COR-L47 (cell line): ENCODE measurements at places on chromosomes 7 and 10.

- no peak for DNase-seq
Measured at GRCh38 chr10:24114556-24114955, 94.4 kb upstream of the KIAA1217 start.

- no peak for DNase-seq
Measured at GRCh38 chr10:19772972-19773371, 43.3 kb upstream of the PLXDC2 start.

DNA sequence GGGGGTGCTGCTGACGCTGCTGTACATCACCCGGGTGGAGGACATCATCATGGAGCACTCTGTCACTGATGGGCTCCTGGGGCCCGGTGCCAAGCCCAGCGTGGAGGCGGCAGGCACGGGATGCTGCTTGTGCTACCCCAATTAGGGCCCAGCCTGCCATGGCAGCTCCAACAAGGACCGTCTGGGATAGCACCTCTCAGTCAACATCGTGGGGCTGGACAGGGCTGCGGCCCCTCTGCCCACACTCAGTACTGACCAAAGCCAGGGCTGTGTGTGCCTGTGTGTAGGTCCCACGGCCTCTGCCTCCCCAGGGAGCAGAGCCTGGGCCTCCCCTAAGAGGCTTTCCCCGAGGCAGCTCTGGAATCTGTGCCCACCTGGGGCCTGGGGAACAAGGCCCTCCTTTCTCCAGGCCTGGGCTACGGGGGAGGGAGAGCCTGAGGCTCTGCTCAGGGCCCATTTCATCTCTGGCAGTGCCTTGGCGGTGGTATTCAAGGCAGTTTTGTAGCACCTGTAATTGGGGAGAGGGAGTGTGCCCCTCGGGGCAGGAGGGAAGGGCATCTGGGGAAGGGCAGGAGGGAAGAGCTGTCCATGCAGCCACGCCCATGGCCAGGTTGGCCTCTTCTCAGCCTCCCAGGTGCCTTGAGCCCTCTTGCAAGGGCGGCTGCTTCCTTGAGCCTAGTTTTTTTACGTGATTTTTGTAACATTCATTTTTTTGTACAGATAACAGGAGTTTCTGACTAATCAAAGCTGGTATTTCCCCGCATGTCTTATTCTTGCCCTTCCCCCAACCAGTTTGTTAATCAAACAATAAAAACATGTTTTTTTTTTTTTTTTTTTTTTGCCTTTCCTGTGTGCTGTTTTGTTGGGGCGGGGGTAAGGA, 55.8 kb downstream of the TSPAN15 start:
- no peak for DNase-seq

GRCh38 chr10:131474416-131474815, 162.9 kb upstream of the TCERG1L start:
- DNase-seq: no peak

DNA sequence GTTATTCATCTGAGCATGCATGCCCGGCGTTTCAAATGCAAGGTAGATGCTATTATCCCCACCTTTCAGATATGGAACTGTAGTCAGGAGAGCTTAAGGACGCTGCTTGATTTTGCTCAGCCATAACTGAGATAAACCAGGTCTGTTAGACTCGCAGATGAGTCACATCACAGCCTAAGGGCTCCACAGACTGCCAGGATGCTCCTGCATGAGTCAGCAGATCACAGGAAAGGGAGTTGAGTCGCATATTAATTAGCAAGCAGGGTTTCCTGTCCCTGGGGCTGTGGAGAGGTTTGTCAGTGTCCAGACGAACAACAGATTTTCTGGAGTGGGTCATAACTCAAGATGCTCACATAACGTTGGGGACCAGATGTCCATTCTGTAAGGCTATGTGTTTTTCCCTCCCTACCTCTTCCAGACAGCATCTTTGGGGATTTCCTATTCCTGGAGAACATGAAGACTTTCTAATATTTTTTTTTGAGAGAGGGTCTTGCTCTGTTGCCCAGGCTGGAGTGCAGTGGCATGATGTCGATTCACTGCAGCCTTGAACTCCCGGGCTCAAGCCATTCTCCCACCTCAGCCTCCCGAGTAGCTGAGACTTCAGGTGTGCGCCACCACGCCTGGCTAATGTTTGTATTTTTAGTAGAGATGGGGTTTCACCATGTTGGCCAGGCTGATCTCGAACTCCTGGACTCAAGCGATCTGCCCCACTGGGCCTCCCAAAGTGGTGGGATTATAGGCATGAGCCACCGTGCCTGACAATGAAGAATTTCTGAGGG, 36.7 kb downstream of the PFKFB3 start:
- no peak for DNase-seq

DNA sequence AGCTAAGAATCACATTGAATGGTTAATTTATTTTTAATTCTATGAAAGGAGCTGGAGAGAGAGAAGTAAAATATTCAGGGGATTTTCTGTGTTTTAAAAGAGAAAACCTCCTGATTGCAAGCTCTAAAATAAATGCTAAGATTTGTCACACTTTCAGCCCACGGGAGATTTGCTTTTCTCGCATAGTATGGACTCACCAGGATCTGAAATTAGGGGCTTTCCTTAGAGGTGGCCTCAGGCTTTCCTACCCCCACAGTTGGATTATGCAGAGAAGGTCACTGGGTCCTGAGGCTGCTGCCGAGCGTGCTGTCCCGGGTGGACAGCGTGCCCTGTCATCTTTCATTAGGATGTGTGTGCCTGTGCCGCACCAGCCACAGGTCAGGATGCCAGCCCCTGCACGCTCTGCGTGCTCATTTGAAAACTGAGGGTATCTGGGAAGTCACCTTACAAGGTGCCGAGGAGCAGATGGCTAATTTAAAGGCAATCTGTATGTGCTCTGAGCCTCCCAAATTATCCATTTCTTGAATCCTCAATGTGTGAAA, 258.8 kb downstream of the CELF2 start:
- no peak for DNase-seq

- peak; percentile 86 for DNase-seq
Measured at GRCh38 chr7:96120445-96121225, 201.3 kb downstream of the SLC25A13 start.

- DNase-seq: no peak
Measured at GRCh38 chr10:21285742-21286331, 239.6 kb downstream of the SKIDA1 start.

DNA sequence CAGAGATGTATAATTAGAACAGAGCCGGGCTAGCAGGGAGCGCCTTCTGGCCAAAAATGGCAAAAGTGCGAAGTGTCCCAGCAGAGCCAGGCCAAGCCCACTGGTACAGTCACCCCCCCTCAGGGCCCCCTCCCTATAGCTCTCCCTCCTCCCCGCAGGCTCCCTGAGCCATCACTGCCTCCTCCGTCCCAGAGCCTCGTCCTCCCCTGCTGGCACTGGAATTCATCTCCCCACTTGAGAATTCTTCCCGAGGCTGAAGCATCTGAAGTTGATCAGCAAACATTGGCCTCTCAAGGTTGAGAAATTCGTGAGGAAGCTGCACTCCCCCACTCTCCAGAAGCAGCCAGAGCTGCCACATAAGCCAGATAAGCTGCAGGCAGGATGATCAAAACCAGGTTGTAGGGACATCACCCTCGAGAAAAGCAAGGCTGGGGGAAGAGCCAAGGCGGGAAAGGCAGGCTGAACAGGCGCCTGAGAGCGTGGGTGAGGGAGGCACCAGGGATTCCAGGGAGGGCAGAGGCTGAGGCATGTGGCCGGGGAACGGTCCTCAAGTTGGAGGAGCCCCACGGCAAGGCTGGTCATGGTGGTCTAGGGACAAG, 23.4 kb downstream of the CAMK2G start:
- DNase-seq: no peak

- DNase-seq: no peak
Measured at GRCh38 chr7:7569081-7569527, 2.4 kb downstream of the MIOS start.

DNA sequence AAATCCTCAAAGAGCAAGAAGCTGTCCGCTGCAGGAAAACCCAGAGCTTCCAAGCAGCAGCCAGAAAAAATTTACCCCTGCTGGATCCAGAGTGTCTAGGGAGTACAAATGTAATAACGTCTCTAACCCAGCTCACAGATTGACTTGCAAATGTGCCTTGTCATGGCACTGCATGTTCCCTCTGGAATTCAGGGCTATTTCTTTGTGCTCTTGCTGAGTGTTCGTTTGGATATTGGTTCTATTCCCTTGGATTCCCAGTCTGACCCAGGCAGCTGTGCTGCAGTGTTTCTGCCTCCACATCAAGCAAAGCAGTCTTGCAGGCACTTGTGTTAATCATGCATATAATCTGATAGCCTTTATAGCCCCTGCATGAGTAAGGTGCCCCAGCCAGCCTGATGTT, 209.9 kb upstream of the GHITM start:
- DNase-seq: no peak

- peak; percentile 69 for DNase-seq
Measured at GRCh38 chr10:3173171-3173878, 743 bp upstream of the PITRM1 start.

DNA sequence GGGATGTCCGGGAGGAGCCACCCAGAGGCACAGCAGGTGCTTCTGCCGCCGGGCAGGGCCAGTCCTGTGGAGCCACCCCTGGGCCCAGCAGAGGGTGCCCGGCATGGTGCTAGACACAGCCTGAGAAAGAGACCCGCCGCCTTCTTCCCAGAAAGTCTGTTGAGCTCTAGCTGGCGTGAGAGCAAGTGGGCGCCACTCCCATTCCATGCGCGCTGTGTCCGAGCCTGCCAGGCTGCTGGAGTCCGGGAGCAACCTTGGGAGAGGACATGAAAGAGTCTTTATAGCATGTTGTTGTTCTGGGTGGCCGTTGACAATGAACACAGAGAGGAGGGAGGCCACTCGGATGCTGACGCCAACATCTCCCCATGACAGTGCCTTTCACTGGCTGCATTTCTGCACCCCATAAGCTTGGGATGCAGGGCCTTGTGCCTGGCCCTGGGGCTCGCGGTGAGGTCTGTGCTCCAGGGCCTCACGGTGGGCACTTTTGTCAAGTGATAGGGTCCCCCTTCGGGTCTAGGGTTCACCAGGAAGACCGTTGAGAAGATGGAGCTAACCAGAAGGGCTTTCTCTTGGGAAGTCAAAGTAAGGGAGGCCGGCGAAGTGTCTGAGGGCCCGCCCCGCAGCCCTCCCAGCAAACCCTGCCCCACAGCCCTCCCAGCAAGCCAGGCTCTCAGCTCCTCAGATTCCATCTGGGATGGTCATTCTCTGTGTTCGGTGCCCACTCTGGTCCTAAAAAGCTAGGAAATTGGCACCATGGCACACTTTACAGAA, 47.3 kb downstream of the NKX6-2 start:
- DNase-seq: no peak

DNA sequence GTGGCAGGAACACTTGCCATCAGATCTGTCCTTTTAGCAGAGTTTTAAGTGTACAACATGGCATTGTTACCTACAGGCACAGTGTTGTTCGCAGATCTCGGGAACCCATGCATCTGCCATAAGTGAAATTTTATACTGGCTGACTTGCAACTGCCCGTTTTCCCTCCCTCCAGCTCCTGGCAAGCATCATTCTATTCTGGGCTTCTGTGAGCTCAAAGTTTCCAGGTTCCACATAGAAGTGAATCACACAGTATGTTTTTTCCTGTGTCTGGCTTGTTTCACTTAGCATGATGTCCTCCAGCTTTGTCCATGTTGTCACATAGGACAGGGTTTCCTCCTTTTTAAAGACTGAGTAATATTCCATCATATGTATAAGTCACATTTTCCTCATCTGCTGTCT, 56.6 kb downstream of the C10orf143 start:
- DNase-seq: no peak

DNA sequence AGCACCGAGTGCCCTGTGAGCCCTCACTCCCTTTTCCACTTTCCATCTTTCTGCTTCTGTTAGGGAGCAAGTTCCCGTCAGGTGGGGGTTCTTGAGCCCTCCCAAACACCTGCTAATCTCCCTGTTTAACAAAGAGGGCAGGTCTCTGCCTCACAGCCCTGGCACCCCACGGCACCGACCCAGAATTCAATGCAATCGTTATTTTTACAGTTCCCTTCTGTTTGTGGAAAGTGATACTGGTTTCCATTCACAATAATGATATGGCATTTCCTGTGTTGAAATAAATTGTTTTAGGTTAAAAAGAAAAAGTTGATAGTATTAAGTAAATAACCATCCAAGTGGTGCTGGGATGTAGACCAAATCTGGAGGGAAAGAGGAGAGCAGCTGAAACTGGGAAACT, 38.8 kb upstream of the SLC29A3 start:
- DNase-seq: no peak

DNA sequence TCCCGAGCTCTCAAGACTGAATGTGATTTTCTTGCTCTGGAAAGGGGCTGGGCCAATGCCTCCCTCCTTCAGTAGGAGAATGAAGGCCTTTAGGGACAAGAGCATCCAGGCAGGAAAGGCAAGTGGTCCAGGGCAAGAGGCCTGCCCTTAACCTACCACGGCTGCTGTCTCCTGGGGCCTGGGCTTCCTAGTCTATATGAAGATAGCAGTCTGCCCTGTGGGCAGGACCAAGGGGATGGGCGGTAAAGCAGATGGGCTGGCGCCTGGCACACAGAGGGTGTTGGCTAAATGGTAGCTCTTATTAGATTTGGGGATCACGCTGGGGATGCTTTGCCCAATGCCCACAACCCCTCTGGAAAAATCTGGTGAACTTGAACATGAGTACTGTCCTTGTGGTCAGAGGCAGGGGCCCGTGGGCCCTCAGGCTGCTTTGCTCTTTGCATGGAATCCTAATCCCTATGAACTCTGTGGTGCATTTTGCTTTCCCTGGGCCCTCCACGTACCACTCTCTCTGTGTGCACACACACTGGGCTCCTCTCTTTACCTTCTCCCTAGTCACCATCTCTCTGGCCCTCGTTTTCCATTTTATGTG, 20.3 kb downstream of the CHAT start:
- DNase-seq: no peak
